Breast epithelium (tissue), 4 donors: ENCODE measurements at places on chromosomes 3 and 15.

- H3K27ac ChIP-seq: peak overlapping the region; percentile 10
- no peak for DNase-seq
- no peaks in the 10 kb centered on the region for H3K36me3 ChIP-seq
- no peaks in the 10 kb centered on the region for H3K4me1 ChIP-seq
Measured at GRCh38 chr15:68781217-68781616, 39.5 kb downstream of the ANP32A start.

- DNase-seq: no peak
- H3K4me3 ChIP-seq: no peak overlapping the region
- no peak overlapping the region for H3K27ac ChIP-seq
- no peaks in the 10 kb centered on the region for H3K4me1 ChIP-seq
- no peaks in the 10 kb centered on the region for H3K36me3 ChIP-seq
Measured at GRCh38 chr3:118803096-118803476, 231.6 kb downstream of the IGSF11 start.

DNA sequence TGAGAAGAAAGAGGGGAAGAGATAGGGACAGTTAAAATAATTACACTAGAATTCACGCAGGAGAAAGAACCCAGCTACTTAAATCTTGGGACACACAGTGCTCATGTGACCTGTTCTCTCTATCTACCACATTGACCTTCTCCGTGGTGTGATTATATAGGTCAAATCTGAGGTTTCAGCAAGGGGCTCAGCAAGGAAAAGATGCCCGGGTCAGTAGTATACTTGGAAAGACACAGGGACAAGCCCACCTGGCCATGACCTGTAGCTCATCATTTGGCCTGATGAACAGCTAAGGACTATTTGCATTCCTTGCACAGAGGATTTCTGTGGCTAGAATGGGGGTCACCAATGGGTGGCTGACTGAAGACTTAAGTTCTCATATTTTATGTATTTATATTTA, 71.9 kb downstream of the SSR3 start:
- no peaks in the 10 kb centered on the region for H3K4me1 ChIP-seq
- DNase-seq: no peak
- H3K4me3 ChIP-seq: no peak overlapping the region
- no peaks in the 10 kb centered on the region for H3K27me3 ChIP-seq
- peak overlapping the region; percentile 69 for H3K27ac ChIP-seq
- H3K36me3 ChIP-seq: no peaks in the 10 kb centered on the region

- H3K4me1 ChIP-seq: no peaks in the 10 kb centered on the region
- H3K27me3 ChIP-seq: no peaks in the 10 kb centered on the region
- no peak overlapping the region for H3K27ac ChIP-seq
Measured at GRCh38 chr15:27123808-27124207, 152.8 kb downstream of the GABRG3 start.

- no peak overlapping the region for H3K27ac ChIP-seq
- no peak for DNase-seq
- no peaks in the 10 kb centered on the region for H3K36me3 ChIP-seq
- H3K4me1 ChIP-seq: peaks cover 10% of the 10 kb centered on the region
Measured at GRCh38 chr3:184360070-184360928, 1.1 kb downstream of the CLCN2 start.

- DNase-seq: no peak
- H3K36me3 ChIP-seq: no peaks in the 10 kb centered on the region
- no peaks in the 10 kb centered on the region for H3K27me3 ChIP-seq
- H3K4me1 ChIP-seq: no peaks in the 10 kb centered on the region
Measured at GRCh38 chr15:99845009-99845408, 111.8 kb upstream of the LYSMD4 start.
